Esophagus squamous epithelium (tissue), 5 donors: ENCODE measurements at places on chromosomes 3 and 15.

GRCh38 chr3:37498126-37499039 lies 324.0 kb upstream of the LRRFIP2 start:
- no peak for DNase-seq

DNA sequence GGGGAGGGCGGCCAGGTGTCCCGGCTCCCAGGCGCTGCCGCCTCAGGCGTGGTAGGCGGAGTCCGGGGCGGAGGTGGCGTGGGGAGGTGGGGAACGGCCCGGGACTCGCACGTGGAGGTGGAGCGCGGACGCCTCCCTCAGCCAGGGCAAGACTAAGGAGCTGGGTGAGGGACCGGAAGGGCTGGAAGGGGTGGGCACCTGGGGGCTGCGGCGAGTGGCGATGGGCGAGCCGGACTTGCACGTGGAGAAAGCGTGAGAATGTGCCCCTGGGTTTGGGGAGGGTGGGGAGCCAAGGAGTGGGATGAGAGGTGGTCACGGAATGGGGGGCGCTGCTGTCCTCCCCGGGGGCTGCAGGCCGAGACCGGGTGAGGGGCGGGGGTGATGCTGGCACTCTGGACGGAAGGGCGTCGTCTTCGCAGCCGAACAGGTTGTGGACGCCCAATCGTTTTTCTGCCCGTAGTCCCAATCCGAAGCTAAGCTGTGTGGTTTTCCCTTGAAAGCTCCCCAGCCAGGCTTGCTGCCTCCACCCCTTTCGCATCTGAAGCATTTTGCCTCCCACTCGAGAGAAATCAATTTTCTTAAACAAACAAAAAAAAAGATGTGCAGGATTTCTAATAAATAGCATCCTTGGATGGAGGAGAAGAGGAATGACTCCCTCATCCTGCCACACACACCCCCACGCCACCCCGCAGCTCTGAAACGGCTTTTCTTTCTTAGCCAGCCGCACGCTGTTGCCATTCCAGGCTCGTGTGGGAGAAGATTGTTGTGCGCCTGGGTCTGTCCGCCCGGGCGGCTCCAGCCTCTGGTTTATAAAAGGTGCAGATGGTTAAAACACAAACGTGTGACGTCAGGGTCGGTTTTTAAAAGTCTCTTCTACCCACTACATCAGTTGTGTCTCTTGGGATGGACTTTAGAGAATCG lies 62.5 kb upstream of the ANKRD28 start:
- peak; percentile 16 for DNase-seq

- DNase-seq: no peak
Measured at GRCh38 chr15:77001351-77001750, 6.4 kb downstream of the PSTPIP1 start.

DNA sequence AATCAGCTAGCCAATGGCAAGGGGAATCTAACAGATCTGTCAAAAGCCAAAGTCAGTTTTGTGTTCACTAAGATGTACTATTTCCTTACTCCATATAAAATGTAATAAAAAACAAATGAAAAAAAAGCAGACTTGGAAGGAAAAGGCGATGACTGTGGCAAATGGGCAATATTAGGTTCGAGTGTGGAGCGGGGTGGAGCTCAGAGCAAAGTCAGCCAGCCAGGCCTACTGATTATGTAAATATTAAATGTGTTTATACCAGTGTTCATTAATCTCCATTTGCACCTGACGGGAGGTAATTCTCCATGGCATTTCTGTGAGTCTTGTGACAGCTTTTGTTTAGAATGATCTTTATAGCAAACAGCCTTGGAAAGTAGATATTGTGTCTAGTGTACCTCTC lies 96.2 kb upstream of the KCNMB2 start:
- DNase-seq: no peak

DNA sequence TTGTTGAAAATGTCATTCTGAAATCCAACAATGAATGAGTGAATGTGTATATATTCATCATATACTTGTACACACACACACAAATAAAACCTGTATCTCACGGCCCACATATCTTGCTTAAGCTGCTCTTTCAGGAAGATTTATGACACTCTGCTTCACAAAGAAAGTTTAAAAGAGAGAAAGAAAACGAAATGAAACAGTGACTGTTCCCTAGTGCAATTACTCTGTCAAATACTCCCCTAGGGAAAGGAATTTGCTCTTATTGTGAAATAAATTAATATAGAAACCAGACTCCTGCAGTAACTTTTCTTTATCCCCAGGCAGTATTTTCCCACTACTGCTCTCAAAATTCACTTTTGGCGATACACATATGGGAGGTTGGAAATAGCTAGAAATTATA lies 329.1 kb downstream of the VPS13C start:
- DNase-seq: no peak

- no peak for DNase-seq
Measured at GRCh38 chr3:71372911-71373637, 210.5 kb downstream of the FOXP1 start.

GRCh38 chr3:48919215-48920138 lies 835 bp downstream of the ARIH2 start:
- DNase-seq: no peak

DNA sequence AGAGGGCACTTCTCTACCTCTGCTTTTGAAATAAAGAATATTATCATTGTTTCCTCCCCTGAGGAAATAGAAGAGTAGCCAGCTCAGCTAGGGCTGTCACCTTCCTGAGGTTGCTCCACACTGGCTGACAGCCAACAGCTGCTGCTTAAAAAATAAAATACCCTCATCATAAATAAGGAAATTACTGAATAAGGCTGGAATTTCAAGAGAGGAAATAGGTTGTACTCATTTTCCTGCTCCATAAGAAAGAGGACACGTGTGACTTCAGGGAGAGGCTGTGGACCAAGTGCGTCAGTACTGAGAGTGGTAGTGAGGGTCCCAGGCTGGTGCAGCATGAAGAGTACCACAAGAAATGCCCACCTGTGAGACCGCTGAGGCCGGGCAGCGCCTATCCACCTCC lies 8.1 kb upstream of the C2CD4B start:
- DNase-seq: no peak

GRCh38 chr3:46517016-46517783 lies 19.4 kb downstream of the RTP3 start:
- DNase-seq: no peak

DNA sequence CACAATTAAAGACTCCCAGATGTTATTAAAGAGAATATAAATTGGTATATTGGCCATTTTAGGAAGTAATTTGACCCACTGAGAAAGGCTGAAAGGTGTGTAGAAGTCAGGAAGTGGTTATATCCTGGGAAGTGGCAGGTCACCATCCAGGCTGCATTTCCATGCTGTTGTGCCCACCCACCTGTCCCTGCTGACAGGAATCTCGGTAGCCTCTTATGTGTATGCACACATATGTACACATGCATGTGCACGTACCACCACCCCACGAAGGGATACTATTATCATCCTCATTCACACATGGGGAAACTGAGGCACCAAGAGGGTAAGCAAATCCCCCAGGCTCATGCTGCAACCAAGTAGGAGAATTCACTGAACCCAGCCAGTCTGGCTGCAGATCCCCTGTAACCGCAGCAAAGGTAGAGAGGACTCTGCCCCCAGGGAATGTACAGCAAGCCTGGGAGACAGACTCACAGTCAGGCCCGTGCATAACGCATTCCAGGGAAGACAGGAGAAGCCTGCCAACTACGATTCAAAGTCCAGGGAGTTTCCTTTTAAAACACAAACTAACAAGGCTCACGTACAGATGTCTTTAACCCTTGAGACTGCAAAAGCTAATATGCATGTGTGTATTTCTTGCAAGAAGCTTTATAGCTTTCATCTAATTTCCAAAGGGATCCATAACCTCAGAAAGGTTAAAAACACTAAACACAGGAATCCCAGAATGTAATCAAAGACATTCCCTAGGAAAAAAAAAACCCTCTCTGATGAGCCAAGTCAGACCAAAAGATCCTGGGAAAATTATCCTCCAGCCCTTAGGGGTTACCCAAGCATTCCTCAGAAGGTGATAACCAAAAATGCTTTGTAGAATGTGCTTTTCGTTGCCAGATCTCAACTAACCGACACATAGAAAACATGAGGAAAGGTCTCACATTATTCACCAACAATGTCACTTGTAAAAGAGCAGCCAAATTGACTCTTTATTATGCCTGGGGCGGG lies 129.6 kb downstream of the ADAMTS17 start:
- DNase-seq: no peak

DNA sequence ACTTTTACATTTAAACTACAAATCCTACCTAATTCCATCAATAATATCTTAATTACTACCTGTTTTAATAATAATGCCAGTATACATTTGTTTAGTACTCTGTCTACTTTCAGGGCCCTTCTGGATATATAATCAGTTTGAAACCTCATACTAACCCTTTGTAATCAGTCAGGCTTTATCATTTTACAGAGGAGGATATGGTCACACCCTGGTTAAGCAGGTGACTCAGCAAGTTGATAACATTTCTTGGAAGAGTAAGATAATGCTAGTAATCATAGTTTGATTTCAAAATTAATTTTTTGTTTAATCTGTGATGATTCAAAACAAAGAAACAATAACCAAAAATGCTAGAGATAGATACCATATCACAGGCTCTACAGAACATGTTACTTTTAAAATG lies 208.2 kb upstream of the MANF start:
- no peak for DNase-seq

- DNase-seq: no peak
Measured at GRCh38 chr3:29754346-29754745, 473.5 kb downstream of the RBMS3 start.

DNA sequence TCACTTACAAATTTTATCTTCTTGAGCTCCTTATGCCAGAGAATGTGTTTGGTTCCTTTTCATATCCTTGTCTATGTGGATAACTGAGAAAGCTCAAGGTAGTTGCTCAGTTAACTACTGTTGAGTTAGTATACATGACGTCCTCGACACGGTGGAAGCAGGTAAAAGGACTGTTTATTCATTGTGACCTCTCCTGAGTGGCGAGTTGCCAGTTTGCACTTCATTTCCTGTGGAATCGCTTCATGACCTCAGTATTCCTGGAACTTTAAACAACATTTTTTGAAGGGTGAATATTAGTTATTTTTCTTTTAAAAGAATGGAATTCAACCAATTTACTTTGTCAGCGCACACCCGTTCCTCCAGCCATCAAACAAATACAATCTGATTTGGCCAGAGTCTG lies 1.2 kb upstream of the TPRG1 start:
- no peak for DNase-seq

DNA sequence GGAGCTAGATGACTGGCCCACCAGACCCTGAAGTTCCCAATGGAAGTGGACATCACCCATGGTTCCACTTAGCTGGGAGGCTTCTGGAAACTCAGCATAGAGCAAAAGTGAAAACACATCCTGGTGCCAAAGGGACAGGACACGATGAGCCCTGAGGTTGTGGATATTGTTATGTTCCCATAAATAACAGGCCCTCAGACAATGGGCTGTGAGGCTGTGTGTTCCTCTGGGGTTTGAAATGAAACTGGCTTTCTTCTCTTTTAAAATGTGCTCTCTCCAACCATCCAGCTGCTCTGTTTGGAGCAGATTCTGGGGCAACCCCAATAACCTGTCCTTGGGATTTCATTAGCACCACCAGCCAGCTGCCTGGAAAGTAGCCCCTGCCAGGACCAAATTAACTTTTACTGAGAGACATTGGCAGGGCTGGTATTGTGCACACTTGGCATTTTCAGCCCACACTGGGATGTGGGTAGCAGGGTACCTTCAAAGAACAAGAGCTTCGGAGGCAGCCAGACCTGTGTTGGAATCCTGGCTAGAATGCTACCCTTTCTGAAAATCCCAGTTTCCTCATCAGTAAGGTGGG lies 97.5 kb downstream of the DNAJB8 start:
- DNase-seq: no peak

GRCh38 chr3:119145500-119146167 lies at the start of gene TEX55:
TEX55 (plus strand) TSS chr3:119146165; CDS start chr3:119146190, 25 bp downstream.
- DNase-seq: no peak

DNA sequence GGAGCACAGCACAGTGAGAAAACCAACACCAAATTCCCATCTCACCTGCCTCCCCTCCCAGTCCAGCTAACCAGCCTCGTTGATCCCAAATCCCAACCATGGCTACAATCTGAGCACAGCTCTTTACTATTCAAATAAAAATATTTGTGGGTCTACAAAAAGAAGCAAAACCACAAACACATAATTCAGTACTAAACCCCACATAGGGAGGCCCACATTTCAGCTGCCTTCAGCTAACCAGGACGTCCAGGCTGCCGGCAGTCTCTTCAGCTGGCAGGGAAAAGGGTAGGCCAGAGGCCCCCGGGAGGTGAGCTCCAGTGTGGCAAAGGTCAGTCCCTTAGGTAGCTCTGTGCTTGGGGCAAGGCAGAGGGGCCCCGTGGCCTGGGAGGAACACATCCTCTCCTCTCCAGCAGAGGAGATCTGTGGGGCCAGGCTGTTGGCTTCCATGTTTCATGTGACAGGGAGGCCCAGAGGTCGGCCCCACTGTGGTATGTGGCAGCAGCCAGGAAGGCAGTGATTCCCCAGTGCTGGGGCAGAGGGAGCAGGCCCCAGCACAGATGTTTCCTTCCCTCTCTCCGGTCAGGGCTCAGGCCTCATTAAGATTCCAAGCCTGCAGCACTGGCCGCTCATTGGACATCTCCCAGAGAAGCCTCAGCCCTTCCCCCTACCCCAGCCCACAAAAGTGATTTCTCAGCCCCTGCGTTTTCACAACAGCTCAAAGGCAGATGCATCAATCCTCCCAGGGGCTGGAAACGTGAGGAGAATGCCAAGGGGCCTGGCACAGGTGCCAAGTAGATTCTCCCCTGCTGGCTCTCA lies 381.4 kb downstream of the NTRK3 start:
- DNase-seq: no peak

- no peak for DNase-seq
Measured at GRCh38 chr3:188754267-188754666, 417.5 kb upstream of the TPRG1 start.

- no peak for DNase-seq
Measured at GRCh38 chr15:58167095-58167691, 29.0 kb downstream of the AQP9 start.

DNA sequence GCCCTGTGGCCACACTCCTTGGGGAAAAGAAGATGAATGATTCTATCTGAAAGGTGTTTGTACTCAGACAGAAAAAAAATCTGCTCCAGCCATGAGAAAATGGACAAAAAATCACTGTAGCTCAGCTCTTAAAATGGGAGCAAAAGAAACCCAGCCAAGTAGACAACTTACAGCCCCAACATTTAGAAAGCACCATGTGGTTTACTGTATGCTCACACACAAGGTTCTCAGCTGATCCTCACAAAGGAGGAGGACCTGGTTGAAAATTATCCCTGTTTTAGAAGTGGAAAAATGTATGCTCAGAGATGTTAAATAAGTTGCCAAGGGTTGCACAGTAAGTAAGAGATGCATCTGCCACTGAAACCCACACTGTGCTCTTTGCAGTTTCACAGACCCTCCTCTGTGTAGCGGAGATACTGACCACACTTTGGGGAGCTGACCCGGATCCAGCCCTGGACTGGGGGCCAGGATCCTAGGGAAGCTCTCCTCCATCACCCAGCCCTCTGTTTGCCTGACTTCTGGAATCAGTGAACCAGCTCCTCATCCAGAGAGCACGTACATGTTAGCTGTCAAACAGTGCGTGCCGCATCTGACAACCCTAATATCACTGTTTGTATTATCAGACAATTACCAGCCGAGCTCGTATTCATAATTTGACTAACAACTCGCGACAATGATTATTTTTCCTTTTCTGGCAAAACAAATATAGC lies 32.7 kb upstream of the TPRG1 start:
- no peak for DNase-seq
